ENCODE measurements at places on chromosomes 6 and 20.

GRCh38 chr6:150666071-150666470 is 66.4 kb downstream of the PLEKHG1 start:
- no peak for DNase-seq

DNA sequence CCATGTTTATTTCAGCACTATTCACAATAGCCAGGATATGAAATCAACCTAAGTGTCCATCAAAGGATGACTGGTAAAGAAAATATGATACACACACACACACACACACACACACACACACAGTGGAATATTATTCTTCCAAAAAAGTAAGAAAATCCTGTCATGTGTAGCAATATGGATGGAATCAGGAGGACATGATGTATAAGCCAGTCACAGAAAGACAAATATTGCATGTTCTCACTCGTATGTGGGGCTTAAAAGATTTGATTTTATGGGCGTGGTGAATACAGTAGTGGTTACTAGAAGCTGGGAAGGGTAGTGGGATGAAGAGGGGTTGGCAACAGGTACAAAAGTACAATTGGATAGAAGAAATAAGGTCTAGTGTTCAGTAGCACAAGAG is 207.0 kb upstream of the PRDM1 start:
- no peak for DNase-seq

- no peak for DNase-seq
These were observed 302.8 kb upstream of the JARID2 start for GRCh38 chr6:14943116-14943515.

DNA sequence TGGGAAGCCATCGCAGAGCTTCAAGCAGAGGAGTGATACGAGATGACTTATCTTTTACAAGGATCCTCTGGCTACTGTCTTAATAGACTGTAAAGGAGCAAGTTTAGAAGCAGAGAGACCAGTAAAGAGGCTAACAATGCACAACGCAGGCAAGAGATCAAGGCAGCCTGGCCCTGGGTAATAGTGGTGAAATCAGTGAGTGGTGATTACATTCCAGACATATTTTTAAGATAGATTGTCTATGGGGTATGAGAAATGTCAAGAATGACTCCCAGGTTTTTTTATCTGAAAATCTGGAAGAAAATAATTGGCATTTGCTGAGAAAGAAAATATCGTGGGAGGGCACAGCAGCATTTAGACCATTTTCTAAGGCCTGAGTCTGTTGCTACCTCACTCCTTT is 213.6 kb upstream of the HTR1E start:
- DNase-seq, result no peak

GRCh38 chr6:43785220-43785752 is 15.3 kb downstream of the VEGFA start:
- no peak for DNase-seq

GRCh38 chr6:70391492-70391891 is 21.8 kb upstream of the FAM135A start:
- DNase-seq, result no peak

DNA sequence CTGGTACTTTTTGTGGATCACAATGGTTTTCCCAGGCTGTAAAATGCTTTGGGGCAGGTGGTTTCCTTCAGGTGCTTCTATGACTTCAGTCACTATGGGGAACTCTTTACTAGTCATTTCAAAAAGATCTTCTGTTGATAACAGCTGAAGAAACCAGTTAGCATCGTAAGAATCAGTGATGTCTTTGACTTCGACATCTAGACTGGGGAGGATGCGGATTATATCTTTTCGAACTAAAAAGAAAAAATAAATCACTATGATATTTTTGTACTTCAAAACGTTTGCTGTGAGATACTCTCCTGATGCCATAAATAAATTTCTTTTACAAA is 87.2 kb downstream of the THEMIS start:
- no peak for DNase-seq

DNA sequence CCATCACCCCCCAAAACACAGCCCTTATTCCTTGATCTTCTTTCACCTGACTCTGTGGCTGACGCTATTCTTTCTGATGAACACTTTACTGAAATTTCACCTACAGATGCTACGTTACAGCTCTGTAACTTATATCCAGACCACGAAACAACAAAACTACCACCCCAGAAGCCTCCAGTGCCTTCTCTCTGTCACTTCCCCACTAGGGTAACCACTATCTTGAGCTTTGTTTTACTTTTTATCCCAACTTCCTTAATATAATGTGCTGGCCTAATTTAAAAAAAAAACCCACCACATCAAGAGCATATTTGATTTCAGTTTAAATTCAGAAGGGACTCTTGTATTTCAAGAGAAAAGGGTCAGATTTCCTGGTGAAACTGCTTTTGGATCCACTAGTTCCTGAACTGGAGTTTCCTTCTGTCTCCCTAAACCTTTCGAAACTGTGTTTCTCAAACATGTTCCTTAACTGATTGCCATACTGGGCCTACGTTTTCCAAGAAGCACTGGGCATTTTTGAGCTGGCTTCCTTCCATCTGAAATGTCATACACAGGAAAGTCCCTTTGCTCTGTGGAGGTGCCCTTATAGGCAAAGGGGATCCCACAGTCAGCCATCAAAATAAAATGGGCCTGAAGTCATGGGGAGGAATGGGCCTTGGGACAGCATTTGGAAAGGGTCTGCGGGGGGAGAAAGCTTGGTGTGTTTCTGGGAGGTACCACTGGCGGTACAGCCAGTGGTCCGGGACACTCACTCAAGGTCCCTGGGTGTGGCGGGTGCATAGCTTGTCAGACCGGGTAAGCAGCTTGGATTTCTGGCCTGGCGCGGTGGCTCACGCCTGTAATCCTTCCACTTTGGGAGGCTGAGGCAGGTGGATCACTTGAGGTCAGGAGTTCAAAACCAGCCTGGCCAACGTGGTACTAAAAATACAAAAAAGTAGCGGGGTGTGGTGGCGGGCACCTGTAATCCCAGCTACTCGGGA is 25.8 kb upstream of the RTF2 start:
- DNase-seq, result peak; percentile 68

GRCh38 chr6:6678811-6679210 is 90.3 kb downstream of the LY86 start:
- DNase-seq, result no peak

GRCh38 chr20:38270869-38271605 is 10.5 kb upstream of the KIAA1755 start:
- no peak for DNase-seq

GRCh38 chr20:709991-710779 is 34.6 kb upstream of the SCRT2 start:
- DNase-seq, result peak; percentile 70

DNA sequence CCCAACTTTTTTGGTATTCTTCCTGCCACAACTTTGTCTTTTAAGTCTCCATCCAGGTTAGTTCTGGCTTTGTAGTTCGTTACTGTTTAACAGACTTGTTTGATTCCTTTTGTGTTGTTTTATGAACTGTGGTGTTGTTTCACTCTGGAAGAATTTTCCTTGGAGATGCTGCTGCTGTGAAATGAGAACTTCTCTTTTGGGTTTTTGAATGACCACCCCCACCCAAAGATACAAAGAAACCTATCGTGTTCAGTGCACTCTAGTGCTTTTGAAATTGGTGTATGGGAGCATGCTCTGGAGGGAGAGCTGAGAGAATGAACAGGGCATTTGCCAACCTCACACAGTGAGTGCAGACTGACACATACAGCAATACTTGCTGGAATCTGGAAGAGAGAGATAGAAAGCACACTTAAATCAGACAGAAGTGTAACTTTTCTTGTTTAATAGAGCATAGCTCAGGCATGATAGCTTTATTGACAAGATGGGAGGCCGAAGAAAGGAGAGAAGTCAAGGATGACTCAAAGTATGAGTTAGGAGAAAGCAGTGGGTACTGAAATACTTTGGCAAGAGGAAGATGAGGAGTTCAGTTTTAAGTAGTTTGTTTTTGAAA is 293.1 kb downstream of the SOX4 start:
- no peak for DNase-seq

DNA sequence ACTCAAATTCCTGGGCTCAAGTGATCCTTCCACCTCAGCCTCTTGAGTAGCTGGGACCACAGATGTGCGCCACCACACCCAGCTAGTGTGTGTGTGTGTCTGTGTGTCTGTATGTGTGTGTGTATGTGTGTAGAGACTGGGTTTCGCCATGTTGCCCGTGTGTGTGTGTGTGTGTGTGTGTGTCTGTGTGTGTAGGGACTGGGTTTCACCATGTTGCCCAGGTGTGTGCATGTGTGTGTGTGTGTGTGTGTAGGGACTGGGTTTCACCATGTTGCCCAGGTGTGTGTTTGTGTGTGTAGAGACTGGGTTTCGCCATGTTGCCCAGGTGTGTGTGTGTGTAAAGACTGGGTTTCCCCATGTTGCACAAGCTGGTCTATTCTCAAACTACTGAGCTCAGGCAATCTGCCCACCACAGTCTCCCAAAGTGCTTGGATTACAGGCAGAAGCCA is 28.3 kb downstream of the CDK5RAP1 start:
- DNase-seq, result no peak

DNA sequence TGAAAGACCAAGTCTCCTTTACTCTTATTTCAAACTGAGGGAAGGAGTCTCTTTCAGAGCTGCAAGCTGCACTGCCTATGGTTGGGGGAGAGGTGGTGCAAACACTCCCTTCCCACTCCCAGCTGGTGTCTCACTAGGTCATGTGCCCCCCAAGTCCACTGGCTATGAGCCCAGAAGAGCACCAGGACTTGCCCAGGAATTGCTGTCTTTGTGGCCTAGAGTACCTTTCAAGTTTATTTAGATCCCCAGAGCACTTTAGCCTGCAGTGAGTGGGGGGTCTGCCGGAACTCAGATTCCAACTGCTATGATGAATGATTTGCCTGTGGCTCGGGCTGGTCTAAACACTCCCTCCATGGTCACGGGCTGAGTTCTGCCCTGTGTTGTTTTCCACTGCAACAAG is 192.6 kb upstream of the CITED2 start:
- no peak for DNase-seq

DNA sequence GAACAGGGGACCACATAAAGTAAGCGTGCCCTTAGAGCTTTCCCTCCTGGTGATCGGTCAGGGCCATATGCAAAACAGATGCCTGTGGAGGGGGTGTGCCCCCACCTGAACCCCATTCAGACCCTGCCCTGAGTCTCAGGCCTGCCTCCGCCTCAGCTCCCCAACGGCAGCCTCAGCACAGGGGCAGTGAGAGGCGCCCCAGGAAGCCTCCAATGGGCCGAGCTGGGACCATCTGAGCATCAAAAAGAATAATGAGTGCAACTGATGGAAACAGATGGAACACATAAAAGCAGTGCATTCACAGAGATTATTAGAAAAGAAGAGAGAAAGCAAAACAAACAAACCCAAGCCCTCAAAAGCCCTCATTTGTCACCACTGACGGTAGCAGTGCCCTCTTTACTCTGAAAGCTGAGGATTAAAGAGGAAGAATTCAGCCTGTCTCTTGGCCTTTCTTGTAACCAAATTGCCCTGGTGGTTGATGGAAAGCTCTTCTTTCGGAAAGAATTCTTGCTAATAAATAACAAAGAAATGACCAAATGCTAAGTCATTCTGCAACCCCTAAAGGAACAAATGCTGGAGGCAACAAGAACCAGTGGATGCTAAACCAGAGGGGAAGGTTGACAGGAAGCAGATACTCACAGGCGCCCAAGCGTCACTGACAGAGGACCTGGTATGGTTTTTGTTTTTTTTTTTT is 6.8 kb downstream of the ADISSP start:
- peak; percentile 39 for DNase-seq

DNA sequence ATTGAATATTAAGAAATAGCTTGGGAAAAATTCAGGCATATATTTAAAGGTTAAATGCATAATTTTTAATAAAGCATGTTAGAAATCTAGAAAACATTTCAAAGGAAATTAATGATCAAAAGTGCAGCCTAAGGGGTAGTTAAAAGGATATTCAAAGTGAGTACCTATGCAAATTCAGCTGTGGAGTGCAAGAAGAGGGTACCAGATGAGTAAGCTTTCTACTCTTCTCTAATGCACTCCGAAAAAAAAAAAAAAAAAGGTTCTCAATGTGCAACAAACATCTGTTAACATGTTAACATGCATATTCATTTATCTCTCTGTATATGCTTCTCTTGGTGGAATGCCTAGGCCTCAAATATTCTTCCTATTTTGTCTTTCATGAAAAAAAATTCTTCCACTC is 32.0 kb upstream of the KATNA1 start:
- DNase-seq, result no peak

GRCh38 chr6:47323321-47323720 is 13.6 kb upstream of the TNFRSF21 start:
- DNase-seq, result peak; percentile 25

- peak; percentile 42 for DNase-seq
These were observed 500 bp downstream of the LTV1 start for GRCh38 chr6:143843677-143843999.

DNA sequence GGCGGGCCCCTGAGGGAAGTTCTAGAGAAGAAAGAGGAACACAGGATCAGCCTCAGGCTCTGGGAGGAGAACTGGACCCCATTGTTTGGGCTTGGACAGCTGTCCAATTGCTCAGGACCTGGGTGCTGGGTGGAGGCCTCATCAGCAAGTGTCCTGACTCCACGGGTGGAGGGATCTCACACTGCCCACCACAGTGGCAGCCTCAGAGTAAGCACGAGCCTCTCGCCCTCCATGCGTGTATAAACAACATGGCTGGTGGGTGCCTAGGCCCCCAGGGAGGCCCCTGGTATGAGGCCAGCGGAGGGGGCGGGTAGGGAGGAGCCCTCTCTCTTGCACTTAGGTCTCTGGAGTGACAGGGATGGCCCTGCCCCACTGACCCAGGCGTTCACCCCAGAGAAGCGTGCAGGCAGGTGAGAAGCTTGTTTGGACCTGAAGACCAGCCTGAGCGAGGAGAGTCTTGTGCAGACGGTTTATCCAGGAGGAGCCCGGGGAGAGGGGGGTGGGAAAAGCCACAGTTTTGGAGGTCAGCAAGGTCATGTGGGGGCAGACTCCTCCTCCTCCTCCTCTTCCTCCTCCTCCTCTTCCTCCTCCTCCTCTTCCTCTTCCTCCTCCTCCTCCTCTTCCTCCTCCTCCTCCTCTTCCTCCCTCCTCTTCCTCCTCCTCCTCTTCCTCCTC is 41.9 kb upstream of the BHLHE23 start:
- peak; percentile 48 for DNase-seq

- DNase-seq, result peak; percentile 81
These were observed 7.7 kb downstream of the CSTF1 start for GRCh38 chr20:56400001-56400640.

DNA sequence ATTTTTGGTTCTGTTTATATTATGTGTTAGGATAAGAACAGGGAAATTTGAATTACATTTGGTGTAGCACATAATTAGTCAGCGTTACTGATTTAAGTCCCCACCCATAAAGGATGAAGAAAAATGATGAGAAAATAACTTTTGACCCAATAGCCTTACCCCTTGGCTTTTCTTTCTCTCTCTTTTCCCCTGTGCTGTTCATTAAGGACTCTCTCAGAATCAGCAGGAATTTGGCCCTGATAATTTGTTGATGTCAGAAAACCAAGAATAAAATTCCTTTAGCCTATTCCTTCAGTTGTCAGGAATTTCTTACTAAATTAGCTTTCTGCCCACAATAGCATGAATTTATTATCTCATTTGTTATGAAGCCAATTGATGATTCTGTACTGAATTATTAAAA is 18.5 kb downstream of the PLCB1 start:
- no peak for DNase-seq

DNA sequence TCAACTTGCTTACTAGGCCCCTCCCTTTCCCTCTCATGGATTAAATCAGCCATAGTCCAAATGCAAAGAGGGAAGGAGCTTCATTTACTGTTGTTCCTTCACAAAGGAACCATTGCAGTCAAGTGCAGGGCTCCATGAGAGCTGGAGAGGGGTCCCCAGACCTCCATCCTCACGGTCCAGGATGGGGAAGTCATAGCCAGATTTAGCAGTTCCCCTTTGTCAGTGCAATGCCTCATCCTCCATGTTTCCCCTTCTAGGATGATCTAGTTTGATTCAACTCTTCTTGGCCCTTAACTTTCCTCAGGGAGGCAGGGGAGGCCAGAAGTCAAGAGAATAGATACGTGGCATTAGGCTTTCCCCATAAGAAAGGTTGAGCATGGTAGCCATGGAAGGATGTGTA is 66.5 kb upstream of the FUCA2 start:
- no peak for DNase-seq
